ENCODE measurements at places on chromosomes 2 and 18.

DNA sequence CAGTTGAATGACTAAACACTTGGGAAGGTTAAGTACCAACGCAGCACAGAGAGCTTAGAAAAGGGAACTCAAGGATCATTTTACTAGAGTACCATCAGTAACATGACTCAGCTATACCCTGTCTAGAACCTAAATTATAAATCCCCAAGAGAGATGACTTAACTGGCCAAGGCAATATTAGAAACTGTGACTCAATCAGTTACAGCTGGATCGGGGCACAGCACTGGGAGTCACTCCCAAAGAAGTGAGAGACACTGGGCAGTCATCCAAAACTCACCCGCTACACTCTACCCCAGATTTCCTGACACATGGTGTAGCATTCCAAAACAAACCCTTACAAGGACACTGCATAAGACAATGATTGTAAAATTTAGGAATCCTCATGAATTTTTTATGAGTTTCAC, 17.7 kb downstream of the IWS1 start:
- peak; percentile 94 for DNase-seq

- no peak for DNase-seq
These were observed 136.5 kb downstream of the MREG start for GRCh38 chr2:215876937-215877238.

- peak; percentile 80 for DNase-seq
These were observed at the start of gene MAP4K4 for GRCh38 chr2:101697124-101698013. TSS of gene MAP4K4 (plus strand) at chr2:101697707. CDS start at chr2:101698081, 374 bp downstream.

GRCh38 chr2:9166579-9167377, 39.8 kb upstream of the ASAP2 start:
- DNase-seq: no peak

DNA sequence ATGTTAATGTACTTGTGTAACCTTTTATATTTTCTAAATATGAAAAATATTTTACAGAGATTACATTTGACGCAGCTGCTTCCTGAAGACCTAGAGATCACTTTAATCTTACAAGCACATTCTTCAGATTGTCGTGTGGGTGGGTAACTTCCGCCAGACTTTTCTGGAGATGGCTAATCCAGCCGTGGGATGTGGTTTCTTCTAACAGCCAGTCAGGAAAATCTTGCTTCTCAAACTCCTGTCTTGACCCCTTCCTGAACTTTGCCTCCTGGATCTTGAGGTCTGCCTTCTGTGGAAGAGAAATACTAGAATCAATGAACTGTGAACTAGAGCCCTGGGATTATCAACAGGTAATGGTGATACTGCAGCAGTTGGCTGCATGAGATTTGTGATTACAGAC, 401.6 kb upstream of the TNP1 start:
- DNase-seq: peak; percentile 27

DNA sequence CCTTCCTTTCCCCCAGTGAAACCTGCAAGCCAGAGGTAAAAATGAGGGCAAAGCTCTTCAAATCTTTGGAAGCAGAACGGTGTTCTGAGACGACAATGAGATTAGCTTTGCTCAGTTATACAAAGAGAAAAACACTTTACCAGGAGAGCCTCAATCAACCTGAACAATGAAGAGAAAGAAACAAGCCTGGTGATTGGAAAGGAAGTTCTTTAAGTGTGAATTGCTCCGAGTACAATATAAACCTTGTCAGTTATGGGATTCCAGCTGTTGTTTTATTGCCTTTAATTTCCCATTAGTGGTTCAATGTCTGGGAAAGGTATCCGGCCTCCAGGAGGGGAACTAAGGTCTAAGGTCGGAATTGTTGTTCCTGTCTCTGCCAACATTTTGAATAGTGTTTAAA, 901.6 kb downstream of the EPHA4 start:
- no peak for DNase-seq

DNA sequence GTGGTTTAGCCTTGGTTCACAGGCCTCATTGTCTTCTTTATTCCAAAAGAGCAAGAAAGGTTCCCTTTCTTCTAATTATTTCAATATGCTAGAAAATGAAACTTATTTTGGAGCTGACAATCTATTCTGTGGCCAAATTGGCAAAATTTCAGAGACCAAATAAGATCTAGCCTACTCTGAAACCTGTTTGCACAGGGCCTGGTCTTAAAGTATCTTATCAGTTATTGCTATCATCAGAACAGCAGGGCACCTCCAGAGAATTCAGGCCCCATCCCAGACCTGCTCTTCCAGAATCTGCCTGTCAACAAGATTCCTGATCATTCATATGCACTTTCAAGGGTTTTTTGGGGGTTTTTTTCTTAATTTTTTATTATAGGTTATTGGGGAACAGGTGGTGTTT, 198.7 kb downstream of the ANAPC1 start:
- DNase-seq: no peak

DNA sequence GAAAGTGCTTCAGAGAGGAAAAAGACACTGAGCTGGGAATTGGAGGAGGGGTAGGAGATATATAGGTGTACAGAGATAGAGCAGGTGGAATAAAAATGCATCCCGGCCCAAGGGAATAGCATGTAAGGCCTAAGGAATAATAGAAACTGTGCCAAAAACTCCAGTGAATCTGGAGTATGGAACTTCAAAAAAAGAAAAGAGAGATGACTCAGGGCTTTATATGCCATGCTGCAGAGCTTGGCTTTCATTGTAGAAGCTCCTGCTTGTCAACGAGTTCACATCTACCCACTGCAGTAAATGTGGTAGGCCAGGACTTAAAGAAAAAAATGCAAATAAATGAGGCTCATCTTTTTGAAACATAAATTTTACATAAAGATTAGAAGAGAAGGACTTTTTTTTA, 131.8 kb downstream of the MREG start:
- DNase-seq: no peak

All from kidney glomerular epithelial cell (primary cell).